ENCODE measurements at places on chromosomes 11 and 22.

DNA sequence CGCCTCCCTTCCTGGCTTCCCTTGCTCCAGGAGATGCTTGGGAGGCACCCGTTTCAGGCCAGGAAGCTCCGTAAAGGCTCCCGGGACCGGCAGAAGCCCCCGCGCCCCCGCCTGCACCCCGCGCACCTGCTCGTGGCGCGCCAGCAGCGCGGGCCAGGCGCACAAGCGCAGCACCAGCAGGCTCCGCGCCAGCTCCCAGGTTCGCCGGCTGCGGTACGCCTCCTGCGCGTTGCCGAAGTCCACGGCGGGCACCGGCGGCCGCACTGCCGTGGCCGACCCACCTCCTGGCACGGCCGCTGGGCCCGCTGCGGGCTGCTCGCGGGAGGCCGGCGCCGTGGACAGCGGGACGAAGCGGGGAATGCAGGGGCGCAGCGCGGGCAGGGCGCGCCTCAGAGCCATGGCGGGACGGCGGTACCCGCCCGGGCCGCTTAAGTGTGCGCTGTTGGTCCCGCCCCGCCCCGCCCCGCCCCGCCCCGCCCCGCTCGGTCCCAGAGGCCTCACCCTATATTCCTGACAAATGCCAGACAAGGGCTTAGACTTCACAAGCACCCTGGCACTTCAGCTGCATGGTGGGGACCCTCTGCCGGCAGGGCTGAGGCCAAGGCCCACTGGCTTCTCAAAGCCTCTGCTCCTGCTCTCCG lies at the start of gene PRODH:
Gene PRODH, minus strand, starts transcription at position 405 of the 641 bp plus-strand sequence. Its CDS starts 6 bp downstream, at position 399.
- DNase-seq, result no peak

GRCh38 chr11:1384199-1384970 lies 5.3 kb upstream of the BRSK2 start:
- no peak for DNase-seq

- no peak for DNase-seq
These were observed 135.3 kb upstream of the ZBED5 start for GRCh38 chr11:10993186-10993585.

- DNase-seq, result no peak
These were observed 12.5 kb upstream of the LRRC10B start for GRCh38 chr11:61495801-61496601.

DNA sequence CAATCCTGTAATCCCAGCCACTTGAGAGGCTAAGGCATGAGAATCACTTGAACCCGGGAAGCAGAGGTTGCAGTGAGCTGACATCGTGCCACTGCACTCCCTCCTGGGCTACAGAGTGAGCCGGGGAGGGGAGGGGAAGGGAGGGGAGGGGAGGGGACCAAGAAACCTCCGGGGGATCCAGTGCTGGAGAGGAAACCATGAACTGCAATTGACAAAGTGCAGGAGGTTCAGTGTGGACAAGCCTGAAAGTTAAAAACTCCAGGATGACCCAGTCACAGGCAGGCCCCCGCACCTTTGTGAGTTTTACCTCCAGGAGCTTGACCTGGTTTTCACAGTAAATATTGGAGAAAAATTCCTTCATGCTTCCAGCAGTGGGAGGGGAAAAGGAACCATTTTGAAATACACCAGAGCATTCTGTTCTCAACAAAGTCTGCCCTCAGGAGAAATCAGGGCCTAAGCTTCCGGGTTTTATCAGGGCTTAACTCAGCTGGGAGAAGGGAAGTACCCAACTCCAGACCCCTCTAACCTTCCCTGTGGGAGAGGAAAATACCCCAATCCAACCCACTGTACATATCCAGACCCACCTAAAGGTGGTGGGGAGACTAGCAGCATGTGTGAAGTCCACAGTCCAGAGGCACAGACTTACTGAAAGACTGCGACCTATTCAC lies 15.5 kb upstream of the ZFTA start:
- no peak for DNase-seq

DNA sequence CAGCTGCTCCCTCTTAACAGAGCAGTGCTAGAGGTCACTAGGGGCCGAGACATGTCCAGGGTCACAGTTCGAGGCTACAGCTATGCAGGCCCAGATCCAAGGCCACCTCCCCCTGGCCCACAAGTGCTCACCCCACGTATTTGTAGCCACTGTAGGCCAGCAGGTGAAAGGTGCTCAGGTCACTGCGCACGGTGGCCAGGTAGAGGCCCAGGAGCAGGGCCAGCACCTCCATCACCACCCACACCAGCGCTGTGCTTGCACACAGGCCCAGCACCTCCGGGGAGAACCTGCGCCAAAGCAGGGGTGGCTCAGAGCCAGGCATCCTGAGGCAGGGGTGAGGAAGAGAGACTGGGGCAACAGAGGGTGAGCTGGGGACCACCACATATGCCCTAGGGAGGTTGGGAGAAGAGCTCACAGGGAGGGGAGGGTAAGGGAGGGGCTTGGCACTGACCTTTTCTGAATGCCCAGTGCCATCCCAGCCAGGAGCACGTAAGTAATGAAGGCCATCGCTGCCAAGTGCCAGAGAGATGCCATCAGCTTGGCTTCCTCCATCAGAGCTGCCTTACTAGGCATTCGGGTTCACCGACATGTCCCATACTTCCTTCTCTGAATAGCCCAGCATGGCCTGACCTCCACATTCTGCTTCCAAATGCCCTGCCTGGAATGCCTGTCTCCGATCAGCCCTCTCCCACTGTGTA lies 3.5 kb downstream of the YIF1A start:
- DNase-seq, result no peak

GRCh38 chr11:108788565-108789199 lies 123.8 kb downstream of the DDX10 start:
- DNase-seq, result no peak

DNA sequence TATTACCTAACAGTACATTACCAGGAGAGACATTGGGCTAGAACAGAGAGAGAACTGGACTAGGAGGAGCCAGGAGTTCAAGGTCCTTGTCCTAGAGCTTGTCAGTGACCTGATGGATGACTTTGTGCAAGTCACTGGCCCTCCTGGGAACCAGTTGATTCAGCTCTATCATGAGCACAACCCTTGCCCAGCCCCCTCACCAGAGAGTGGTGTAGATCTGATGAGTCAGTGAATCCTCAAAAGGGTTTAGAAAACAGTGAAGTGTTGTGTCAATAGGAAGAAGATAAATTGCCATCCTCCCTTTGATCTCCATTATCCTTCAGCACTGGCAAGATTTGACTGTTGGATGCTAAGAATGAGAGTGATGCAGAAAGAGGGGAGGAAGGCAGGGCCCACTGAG lies 24.3 kb downstream of the NEU3 start:
- DNase-seq, result no peak

- DNase-seq, result no peak
These were observed 34.7 kb upstream of the TOLLIP start for GRCh38 chr11:1344056-1344635.

GRCh38 chr11:37503411-37504059 lies 905.5 kb upstream of the RAG2 start:
- DNase-seq, result no peak

DNA sequence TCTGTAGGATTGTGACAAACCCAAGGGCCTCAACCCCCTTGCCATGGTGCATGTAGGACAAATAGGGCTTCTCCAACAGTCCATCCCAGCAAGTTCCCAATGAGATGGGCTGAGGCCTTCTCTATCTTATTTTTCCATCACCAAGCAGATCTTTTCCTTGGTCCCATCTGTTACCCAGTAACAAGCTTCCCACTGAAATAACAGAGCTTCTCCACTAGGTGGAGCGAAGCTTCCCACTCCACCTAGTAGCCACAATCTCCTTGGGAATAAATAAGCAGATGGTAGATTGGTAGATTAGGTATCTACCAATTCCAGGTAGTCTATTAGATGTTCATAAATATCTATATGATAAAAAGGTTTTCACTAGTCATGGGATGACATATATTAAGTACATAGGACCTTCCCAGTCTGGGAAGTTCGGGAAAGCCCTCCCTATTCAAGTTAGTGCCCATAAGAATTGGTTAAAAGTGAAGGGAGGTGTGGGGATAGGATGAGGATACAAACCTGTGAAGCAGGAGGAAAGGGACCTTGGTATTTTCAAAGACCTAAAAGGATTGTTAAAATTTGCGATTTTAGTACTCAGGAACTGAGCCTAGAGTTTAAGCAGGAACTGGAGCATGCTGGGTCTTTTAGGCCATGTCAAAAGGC lies 5.9 kb upstream of the OR52L1 start:
- DNase-seq, result no peak

DNA sequence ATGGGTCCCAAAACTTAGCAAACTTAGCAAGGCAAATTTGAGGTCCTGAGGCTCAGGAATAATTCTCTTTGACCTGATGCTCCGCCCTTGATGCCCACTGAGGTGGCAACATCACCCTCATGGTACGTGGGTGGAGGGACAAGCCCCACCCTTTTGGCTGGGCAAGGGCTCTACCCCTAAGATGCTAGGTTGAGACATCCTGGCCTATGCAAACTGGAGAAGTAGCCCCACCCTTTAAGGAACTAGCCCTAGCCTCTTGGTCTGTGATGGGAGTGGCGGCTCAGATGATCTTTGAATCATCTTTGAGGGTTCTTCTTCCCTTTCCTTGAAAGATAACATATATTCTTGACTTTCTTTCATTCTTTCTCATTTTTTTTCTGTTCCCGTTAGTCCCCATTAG lies 32.9 kb downstream of the CABIN1 start:
- no peak for DNase-seq

DNA sequence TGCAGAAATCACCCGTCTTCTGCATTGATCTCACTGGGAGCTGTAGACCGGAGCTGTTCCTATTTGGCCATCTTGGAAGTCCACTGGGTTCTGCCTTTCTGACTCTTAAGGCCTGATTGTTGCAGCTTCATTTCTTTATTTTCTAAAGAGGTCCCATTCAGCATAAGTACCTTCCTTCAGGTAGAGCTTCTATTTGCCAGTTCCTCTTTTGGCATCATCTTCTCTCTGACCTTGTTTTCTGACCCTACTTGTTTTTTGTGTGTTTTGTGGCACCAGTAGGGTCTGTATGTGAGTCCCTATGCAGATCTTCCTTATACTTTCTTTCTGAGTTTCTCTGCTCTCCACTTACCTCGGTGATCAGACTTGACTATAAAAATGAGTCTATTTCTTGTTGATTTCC lies 77.5 kb upstream of the RRM1 start:
- no peak for DNase-seq

GRCh38 chr22:38310518-38311322 lies 6.5 kb downstream of the CSNK1E start:
- DNase-seq, result no peak

DNA sequence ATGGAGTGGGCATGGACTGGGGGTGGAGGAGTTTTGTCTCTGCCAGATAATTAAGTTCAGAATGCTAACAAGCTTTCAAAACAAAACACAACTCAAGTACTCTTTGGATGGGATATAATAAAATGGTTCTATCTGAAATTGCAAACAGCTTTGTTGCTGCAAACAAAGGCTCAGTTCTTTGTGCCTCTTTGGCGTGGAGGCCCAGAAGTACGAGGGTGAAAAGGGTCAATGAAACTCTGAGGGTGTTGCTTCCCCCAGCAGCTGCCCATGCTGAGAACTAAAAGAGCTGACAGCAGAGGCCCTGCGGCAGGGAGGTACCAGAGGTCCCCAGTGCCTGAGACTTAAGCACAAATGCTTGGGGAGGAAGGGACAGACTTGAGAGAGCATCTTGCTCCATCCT lies 26.5 kb upstream of the IGSF22 start:
- no peak for DNase-seq

GRCh38 chr11:6646918-6647679 lies 8.5 kb downstream of the DCHS1 start:
- DNase-seq, result peak; percentile 67

DNA sequence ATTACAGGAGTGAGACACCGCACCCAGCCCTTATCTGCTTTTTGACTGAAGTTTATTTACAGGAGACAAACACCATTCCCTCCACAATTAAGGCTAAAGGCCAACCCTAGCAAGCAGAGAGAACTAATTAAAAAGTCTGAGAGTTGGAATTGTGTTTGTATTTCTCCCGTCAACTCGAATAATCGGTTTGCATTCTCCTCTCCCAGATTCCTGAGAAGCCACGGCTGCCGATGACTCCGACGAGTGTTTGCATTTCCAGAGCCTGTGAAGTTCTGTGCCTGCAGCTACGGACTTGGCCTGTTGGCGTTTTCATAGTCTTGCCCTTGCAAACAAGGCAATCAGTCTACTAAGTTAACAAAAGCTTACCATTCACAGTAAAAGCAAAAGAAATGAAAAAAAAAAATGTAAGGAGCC lies 73.2 kb upstream of the NUP50 start:
- no peak for DNase-seq

- no peak for DNase-seq
These were observed 37.5 kb downstream of the PPARA start for GRCh38 chr22:46187862-46188261.

GRCh38 chr11:132126973-132127899 lies 756.8 kb downstream of the NTM start:
- DNase-seq, result no peak
